Astrocyte (in vitro differentiated cells and primary cell): ENCODE measurements at places on chromosomes 7 and 10.

GRCh38 chr7:36851382-36851781 is 127.1 kb upstream of the AOAH start:
- DNase-seq, result no peak

- DNase-seq, result peak; percentile 74
These were observed 15.5 kb downstream of the ZMIZ1 start for GRCh38 chr10:79084012-79084971.

DNA sequence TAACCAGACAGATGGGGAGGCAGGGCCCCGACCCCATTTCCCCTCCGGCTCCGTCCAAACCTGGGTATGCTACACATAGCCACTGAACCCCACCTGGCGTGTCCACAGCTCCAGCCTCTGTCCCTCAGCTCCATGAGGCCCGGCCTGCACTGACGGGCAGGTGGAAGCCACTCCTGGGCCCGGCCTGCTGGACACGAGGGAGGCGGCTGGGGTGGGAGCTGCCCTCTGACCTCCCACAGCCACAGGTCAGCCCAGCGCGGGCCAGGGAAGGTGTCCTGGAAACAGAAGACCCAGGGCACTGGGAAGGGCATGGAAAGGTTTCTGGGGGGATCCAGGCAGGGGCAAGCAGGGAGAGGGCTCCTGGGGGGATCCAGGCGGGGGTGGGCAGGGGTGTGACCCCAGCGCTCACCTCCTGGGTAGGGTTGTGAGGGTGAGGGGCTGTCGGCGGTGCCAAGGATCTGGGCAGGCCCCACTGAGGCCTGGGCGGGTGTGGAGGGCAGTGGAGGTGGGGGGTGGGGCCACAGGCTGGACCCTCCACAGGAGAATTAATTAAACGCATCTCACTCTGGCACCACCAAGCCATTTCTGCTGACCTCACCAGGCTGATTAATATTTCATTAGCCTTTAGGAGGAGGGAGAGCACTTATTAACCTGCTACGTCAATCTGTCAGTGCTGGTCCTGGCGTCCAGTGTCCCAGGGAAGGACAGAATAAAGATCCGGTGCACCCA is 108.9 kb downstream of the UNCX start:
- no peak for DNase-seq

DNA sequence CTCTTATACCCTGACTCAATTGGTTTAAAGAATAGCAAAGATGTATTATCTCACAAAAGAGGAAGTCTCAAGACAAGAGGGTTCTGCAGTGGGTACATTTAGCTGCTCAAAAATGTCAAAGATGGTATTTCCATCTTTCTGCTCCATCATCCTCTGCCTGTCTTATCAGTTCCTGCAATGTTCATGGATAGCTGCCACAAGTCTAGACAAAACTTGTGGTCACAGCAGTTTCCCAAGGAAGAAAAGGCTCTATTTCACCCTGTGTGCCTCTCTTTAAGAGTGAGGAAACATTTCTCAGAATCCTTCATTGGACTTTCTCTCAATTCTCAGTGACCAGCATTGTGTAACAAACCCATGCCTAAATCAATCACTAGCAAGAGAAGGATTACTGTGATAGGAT is 634.2 kb upstream of the AUTS2 start:
- DNase-seq, result peak; percentile 80

DNA sequence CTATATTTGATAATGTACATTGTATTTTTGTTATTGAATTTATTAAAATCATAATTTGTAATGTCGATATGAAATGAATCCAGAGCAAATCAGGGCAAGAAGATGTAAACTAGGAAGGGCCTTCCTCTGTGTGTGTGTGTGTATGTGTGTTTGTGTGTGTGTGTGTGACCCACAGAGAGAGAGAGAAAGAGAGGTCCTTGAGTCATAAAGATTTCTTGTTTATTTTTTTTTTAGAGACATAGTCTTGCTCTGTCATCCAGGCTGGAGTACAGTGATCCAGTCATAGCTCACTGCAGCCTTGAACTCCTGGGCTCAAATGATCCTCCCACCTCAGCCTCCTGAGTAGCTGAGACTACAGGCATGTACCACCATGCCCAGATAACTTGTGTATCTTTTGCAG is 50.7 kb downstream of the INPP5F start:
- no peak for DNase-seq

DNA sequence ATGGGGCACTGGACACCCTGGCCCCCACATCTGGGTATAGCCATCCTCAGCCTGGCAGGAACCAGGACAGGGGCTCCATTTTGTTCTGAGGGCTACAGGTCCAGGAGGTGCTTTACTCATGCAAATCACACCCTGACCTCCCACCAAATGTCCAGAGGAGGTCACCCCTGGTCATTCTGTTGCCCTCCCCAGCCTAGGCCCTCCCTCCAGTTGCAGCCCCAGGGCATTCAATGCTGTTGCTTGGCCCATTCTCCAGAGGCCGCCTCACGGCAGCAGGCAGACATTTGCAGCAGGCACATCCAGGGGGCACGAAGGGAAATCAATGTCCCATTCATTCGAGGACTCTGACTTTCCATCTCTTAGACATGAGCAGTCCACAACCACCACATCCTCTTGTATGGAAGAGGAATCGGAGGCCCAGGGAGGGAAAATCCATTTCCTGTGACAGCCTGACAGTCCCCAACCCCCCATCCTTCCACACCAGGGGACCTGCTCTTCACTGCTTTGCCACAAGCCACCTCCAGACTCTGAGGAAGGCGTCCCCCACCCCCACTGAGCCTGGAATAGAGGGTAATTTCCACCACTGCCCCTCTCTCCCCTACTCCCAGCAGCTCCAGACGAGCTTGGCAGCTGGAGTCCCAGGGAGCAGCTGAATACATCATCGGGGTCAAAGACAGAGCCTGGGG is 76.2 kb upstream of the UNC5B start:
- no peak for DNase-seq

DNA sequence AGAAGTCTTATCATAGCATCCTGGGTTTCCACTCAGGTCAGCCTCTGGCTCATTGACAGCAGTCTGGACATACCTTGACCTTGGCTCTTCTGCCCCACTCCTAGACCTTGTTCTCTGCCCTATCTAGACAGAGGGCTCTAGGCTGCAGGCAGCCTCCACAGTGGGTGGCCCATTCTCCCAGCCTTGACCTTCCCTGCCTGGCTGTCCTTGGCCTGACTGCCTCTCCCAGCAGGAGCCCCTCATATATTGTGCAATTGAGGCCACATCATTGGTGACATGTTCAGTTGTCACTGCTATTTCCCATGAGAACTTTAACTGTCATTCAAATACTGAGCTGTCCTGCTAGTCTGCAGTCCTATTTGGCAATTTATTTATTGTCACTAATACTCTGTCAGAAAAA is 503.4 kb downstream of the PLXNA4 start:
- DNase-seq, result no peak

- no peak for DNase-seq
These were observed 30.3 kb downstream of the SKIDA1 start for GRCh38 chr10:21495002-21495751.

GRCh38 chr7:55521917-55522902 is 50.1 kb downstream of the VOPP1 start:
- DNase-seq, result no peak

GRCh38 chr10:77359950-77360520 is 277.6 kb downstream of the KCNMA1 start:
- no peak for DNase-seq

DNA sequence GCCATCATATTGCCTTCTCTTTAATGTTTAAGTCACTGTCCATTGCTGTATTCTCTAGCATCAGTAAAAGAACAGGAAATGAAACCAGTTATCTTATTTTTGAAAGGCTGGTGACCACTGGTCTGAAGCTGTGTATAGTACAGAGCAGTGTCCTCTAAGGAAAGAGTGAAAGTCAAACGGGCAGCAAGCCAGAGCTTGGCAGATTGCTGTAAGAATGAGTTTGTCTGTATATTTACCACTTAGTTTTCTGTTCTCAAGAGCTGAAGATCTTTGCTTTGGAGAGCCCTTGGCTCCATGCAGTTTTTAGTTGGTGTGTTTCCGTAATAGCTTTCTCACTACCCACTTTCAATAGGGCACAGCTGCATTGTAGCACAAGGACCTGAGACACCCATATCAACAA is 31.9 kb downstream of the PCBD1 start:
- no peak for DNase-seq

- DNase-seq, result no peak
These were observed 19.3 kb upstream of the ACHE start for GRCh38 chr7:100914879-100915447.

DNA sequence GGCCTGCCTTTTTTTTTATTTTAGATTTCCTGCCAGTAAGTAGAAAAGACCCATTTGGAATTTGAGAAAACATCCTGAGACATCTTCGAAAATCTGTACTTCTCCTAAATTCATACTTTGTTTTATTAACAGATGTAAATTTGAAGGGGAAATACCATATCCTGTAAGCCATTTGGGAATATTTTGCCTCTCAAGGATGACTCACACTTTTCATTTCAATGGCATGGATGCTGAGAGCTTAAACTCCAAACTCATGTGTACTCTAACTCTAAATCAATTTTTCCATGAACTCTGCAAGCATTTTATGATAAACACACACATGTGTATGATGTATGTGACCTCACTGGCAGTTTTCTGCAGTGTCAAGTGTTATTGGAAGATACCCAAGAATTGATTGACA is 89.0 kb downstream of the SEMA3A start:
- no peak for DNase-seq

- no peak for DNase-seq
These were observed 78.4 kb upstream of the MEOX2 start for GRCh38 chr7:15764851-15765382.

DNA sequence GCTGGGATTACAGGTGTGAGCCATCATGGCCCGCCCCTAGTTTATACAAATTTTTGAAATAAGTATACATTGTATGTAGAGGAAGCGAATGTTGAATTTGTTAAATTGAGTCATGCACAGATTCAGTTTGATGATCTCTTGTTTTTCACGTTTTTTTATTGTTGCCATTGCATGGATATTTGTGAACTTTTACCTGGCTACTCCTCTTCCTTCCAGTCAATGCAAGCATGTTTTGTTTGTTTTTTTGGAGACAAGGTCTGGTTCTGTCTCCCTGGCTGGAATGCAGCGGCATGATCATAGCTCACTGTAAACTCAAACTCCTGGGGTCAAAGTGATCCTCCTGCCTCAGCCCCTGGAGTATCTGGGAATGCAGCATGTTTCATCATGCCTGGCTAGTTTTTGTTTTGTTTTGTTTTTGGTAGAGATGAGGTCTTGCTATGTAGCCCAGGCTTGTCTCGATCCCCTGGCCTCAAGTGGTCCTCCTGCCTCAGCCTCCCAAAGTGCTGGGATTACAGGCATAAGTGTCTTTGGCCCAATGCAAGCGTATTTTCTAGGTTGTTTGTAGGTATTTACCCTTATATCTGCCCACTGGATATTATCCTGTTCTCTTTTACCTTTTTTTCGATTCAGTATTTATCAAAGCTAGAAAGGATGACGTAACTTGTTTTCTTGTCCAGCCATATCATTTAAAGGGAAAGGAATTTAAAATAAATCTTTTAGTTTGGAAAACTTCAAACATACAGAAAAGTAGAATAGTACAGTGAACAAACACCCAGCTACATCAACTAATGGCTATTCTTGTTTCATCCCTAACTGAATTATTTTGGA is 11.0 kb downstream of the LCOR start:
- DNase-seq, result no peak

- no peak for DNase-seq
These were observed 62.3 kb upstream of the LBX1 start for GRCh38 chr10:101291331-101292193.

DNA sequence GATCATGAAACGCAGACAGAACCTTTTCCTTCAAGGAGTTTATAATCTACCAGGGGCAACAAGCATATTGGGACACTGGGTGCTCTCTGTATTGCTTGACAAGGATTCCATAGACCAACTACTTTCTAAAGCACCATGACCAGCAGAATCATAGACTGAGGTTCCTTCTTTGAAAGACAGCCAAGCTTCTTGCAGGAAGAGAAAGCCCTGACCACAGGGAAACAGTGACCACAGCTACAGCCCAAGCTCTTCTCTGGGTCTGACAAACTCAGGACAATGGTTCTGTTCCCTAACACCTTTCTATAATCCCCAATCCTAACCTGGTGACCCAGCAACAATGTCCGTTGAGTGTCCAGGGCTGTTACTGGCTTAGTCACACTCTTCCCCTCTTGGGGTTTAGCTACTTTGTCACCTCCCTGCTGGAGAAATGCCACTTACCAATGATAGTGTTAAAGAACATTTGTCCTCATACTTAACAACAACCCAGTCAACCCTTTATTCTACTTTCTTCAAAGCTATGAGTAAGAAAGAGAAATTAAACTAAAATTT is 155.7 kb downstream of the JAZF1 start:
- DNase-seq, result no peak

DNA sequence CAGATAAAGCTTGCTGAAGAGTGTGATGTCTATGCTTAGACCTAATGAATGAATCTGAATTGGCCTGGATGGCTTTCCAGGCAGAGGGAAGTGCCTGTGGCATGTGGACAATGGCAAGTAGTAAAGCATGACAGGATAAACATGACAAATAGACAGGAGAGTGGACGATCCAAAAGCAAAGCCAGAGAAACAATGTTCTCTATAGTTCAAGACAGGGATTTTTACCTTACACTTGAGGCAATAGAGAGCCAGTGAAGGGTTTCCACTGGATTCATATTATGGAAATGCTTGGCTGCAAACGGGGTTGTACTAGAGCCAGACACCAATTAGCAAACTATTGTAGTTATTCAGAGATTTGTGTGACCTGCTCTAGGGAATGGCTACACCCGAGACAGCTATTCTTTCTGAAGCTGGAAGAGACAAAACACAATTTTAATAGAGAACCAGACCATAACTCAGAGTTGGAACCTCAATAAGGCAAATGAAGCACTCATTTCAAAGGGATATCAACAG is 2.3 kb downstream of the AGMO start:
- no peak for DNase-seq

GRCh38 chr10:74677951-74678350 is 148.4 kb upstream of the KAT6B start:
- DNase-seq, result no peak

GRCh38 chr7:133886797-133887196 is 240.3 kb upstream of the LRGUK start:
- no peak for DNase-seq

GRCh38 chr7:159143780-159144757 is 598 bp downstream of the VIPR2 start:
- no peak for DNase-seq

- DNase-seq, result no peak
These were observed 227.8 kb upstream of the GRB10 start for GRCh38 chr7:51010534-51010933.

DNA sequence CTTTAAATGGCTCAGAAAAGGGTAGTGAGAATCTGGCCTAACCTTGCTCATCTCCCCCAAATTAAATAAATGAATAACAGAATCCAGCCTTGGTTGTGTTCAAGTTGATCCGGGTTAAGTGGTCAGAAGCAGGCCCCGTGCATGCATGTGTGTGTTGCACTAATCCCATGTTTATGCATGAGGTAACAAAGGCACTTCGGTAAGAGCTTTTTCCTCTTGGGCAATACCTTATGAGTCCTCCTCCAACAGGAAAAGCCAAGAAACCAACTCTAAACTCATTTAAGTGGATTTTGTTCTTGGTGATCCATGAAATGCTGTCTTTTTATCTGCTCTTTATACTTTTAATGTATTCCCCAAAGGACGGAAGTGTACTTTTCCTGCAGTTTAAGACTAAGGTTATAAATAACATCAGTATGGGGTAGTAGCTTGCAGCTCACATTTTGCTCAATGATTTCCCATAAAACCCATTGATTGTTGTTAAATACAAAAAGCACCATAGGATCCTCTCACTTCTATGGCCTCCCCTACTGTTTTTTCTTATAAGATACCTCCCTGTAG is 104.9 kb upstream of the YAE1 start:
- no peak for DNase-seq

GRCh38 chr10:17177014-17177413 is 24.5 kb downstream of the TRDMT1 start:
- no peak for DNase-seq

- DNase-seq, result no peak
These were observed 4.0 kb downstream of the CDHR1 start for GRCh38 chr10:84198206-84198915.
